ENCODE measurements at places on chromosomes 2 and 18. TPM values are rescaled to one million over a fixed set of nuclear protein-coding genes. Genes with fewer than 3 reads are reported as not detected.

ABHD1 gene
- total RNA-seq: not detected

WNT6 gene
- not detected for total RNA-seq

DCDC2C gene
- not detected for total RNA-seq

UGT1A10 gene
- not detected for total RNA-seq

CCNT2 gene
- 33.0 TPM for total RNA-seq

REG1B gene
- not detected for total RNA-seq

NLRC4 gene
- total RNA-seq: not detected

G6PC2 gene
- total RNA-seq: not detected

ANKRD53 gene
- 0.38 TPM for total RNA-seq

UNC80 gene
- total RNA-seq: not detected

B3GNT7 gene
- total RNA-seq: 0.33 TPM

ADRA2B gene
- not detected for total RNA-seq

ZSCAN30 gene
- total RNA-seq: 16.4 TPM

All from vein endothelial cell (primary cell).